ENCODE measurements at places on chromosomes 4 and X.

- DNase-seq: no peak
Measured at GRCh38 chrX:68894142-68894512, 65.3 kb downstream of the EFNB1 start.

GRCh38 chrX:69079268-69079667 lies 86.0 kb downstream of the PJA1 start:
- no peak for DNase-seq

DNA sequence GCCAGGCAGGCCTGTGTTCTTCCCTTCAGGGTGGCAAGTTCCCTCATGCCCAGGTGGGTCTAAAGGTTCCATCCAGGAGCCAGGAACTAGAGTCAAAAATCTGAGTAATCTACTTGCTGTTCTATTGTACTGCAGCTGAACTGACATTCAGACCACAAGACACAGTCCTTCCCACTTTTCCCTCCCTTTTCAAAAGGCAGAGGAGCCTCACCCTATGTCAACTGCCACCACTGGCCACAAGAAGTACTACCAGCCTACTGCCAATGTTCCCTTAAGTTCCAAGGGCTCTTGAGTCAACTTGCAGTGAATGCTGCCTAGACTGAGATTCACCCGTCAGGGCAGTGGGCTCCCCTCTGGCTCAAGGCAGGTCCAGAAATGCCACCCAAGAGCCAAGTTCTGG lies 133.5 kb downstream of the FAM47B start:
- DNase-seq: no peak

DNA sequence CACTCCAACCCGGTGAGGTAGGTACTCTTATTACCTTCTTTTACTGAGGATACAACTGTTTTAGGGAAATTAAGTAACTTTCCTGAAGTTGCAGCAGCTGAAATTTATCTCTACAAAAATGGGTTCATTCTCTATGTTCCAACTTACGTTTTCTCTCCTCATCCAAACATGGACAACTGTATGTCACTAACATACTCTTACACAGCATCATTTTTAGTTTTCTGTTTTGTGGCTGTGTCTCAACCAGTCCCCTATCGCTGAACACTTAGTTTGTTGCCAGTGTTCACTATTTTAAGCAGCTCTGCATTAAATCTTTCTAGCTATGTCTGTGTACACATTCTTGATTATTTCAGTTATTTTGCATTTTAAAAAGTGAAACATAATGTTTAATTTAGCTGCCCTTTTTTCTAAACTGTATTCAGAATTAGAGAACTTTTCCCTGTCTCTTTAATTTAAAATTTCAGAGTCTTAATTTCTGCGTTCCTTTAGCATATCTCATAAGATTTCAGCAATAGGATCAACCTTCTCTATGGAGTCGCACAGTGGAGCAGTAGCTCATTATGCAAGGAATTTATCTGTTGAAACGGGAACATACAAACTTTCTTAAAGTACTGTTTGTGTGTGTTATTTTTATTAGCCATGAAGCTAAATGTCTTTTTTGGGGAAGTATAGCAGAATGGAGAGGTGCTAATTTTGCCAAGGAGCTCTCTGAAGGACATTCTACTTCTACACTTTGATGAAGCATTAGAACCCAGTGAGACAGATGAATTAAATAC lies 3.8 kb downstream of the SGMS2 start:
- DNase-seq: no peak

GRCh38 chr4:40418430-40419230 lies 83.5 kb downstream of the CHRNA9 start:
- no peak for DNase-seq

GRCh38 chr4:21001490-21001889 lies 301.2 kb downstream of the PACRGL start:
- DNase-seq: no peak

- DNase-seq: no peak
Measured at GRCh38 chr4:24856586-24856985, 56.3 kb downstream of the CCDC149 start.

GRCh38 chr4:7384929-7385890 lies 49.5 kb downstream of the PSAPL1 start:
- DNase-seq: no peak

GRCh38 chrX:24982306-24982965 lies 33.3 kb downstream of the ARX start:
- no peak for DNase-seq

GRCh38 chr4:145183023-145183422 lies 2.6 kb upstream of the OTUD4 start:
- no peak for DNase-seq

DNA sequence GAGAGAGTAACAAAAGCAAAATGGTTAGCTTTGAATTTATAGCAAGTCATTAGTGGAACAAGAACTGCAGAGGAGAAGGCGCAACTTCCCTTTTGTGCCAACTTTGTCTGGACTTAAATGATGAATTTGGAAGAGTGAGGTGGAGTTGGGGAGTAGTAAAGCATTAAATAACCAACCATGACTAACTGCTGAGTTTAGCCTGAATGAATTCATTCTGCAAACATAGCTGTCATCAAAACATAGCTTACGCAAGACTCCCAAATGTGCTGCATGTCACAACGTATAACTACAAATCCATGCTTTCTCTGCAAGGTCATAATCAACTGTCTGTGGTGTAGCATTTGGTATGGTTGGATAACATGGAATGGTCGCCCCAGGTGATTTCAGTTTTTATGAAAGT lies 75.9 kb upstream of the RPL34 start:
- DNase-seq: no peak

DNA sequence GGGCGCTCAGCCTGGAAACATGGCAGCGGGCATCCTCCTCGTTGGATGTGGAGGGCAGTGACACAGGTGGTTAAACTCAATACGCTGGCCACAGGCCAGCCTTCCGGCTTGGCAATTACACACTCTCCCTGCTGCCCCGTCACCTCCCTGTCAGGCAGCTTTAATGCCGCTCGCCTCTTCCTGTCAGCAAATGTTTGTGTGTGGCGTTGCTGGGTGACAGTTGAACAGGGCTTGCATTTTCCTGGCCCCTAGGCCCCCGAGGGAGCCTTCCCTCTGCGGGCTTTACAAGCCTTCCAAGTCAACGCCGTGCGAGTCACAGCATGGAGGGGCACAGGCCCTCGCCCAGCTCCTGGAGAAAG lies 620.0 kb downstream of the BCOR start:
- DNase-seq: no peak

- DNase-seq: no peak
Measured at GRCh38 chr4:153207567-153207966, 3.3 kb downstream of the TRIM2 start.

GRCh38 chr4:3310301-3311094 lies 17.7 kb downstream of the RGS12 start:
- DNase-seq: no peak

DNA sequence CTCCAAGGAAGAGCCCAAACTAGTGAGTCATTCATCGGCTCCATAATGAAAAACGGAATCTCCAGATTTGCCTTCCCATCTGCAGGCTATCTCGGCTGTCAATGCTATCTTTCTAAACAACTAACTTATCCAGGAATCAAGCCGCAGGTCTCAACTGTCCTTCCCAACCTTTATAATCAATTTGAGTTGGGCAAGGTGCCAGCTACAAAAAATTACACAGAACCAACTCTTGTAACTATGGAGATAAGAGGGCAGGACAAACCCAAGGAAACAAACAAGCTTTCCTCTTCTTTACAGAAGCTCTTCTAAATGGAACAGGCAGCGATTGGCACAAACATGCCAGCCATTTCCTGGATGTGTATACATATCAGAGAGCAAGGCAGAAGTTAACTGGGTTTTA lies 61.2 kb upstream of the RAI2 start:
- no peak for DNase-seq

GRCh38 chr4:37008199-37008598 lies 236.3 kb upstream of the NWD2 start:
- no peak for DNase-seq

GRCh38 chrX:118974908-118975671 lies 672 bp downstream of the LONRF3 start:
- peak; percentile 41 for DNase-seq

GRCh38 chr4:20684852-20685763 lies 15.2 kb upstream of the PACRGL start:
- no peak for DNase-seq

- DNase-seq: no peak
Measured at GRCh38 chr4:113825272-113825671, 63.7 kb upstream of the CAMK2D start.

GRCh38 chrX:137033774-137034507 lies at the start of gene GPR101:
Gene GPR101 (minus strand): TSS chrX:137033995. CDS start chrX:137031674, 2,321 bp downstream.
- no peak for DNase-seq

DNA sequence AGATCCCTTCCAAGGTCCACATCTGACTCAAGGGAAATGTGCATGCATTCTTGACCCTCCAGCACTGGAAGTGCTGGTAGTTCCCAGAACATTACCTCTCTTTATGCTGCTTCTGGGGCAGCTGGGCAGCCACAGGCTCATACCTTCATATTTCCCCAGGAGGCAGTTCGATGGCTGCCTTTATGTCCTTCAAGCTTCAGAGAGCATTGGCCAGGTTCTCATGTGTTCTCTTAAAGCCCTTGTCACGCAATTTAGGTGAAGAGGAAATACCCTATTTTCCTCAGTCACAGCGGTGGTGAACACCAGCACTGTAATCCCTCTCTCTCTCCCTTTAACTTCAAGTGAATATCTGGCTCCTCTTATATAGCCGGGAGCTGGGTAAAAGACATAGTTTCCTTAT lies 134.3 kb downstream of the MID1IP1 start:
- DNase-seq: no peak

- DNase-seq: no peak
Measured at GRCh38 chr4:8311101-8312068, 41.8 kb downstream of the HTRA3 start.

DNA sequence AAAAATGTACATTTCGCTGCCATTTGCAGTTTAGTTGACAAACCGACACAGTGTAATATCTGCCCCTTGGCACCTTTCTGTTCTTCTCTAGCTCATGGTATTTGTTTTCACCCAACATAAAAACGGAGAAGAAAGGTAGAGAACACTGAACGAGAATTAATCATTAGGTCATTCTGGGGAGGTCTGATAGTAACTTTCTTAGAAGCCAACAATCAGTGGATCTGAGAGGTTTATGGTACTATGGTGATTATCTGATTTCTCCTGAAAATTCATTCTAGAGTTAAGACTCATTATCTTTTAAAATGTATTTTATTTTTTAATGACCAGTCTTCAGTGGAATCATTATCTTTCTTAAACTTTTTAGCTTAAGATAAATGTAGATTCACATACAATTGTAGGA lies 8.5 kb downstream of the RAPGEF2 start:
- no peak for DNase-seq

DNA sequence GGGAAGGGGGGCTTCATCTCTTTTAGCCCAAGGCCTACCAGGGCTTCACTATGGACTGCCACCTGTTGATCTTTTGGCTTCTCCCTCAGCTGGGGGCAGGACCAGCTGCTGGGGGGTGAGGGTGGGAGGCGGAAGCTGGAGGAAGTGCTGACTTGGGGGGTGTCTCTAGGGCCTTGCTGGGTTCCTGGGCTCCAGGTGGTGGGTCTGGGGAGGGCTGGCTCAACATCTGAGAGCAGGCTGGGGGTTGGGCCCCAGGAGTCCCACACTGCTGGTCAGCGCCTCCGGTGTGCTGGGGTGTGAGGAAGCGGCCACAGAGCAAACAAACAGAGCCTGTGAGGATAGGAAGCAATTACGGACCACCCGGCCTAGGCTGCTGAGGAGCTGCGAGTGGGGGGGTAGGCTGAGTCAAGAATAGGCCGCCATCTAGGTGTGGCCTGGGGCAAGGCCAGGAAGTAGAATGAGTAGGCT lies 85.7 kb downstream of the EFNB1 start:
- DNase-seq: no peak

DNA sequence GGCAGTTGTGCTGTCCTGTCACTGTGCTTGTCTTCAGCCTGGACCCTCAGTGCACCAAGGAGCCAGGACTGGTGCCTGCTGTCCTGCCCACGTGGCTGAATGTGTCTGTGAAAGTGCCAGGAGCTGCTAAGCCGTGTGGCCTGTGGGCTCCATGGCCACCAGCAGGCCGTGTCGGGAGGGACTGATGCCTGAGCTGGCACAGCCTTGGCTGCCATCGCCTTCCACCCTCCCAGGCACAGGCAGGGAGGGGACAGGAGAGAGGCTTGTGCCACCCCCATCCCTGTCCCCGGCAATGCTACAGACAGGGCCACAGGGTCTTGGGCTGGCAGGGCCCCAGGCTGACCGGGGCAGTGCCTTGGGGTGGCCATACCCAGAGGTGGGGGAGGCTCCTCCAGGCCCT lies 24.8 kb downstream of the DOK7 start:
- no peak for DNase-seq

DNA sequence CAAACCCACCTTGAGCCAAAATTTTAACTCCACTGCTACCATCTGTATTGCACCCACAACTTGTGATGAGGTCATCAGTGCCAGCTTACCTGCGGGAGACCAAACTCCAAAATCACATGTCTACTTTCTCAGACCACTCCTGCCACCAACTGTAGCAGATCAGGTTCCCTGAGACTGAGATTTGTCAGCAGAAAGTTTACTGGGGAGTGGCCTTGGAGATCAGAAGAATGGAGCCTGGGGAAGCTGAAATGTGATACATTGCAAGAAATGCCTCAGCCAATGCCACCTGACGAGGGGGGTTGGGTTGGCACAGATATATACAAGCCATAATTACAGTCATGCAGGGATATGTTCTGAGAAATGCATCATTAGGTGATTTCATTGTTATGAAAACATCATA lies 19.1 kb downstream of the HAUS3 start:
- no peak for DNase-seq

DNA sequence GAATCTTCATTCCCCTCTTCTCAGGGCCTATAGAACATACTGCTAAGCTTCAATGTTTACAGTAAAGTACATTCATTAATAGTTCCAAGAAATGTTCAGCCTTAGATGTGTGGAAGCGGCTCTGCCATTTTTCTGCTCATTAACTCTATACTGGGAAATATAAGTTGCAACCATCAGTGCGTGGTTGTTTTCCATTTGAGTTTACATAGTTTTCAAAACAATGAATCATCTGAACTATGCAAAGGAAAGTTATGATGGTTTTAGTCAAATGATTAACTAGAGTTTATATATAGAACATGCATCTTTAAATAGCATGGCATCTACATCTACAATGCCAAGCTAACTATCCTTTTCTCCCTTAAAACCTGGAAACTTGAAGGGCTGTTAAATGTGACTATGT lies 29.6 kb downstream of the LEF1 start:
- no peak for DNase-seq

GRCh38 chr4:78622253-78622979 lies 70.8 kb downstream of the ANXA3 start:
- DNase-seq: no peak

GRCh38 chr4:26884486-26884988 lies 23.9 kb downstream of the STIM2 start:
- DNase-seq: no peak
